Bronchus fibroblast of lung (primary cell): ENCODE measurements at places on chromosomes 5 and 9. TPM values are rescaled to one million over a fixed set of nuclear protein-coding genes. Genes with fewer than 3 reads are reported as not detected.

Gene INSYN2B
- total RNA-seq = 5.2 and 5.7 TPM in 2 replicates

Gene IFNA2
- not detected in 2 replicates for total RNA-seq

Gene BRINP1
- total RNA-seq = not detected in 2 replicates

Gene AHRR
- 8.6 and 10.6 TPM in 2 replicates for total RNA-seq

Gene PCDHGA6
- 0.67 and 1.0 TPM in 2 replicates for total RNA-seq

Gene PAEP
- total RNA-seq = not detected in 2 replicates

Gene SNCB
- 0.34 TPM in 1 of 2 replicates, not detected in the other for total RNA-seq

Gene ERAP2
- total RNA-seq = 14.9 and 19.5 TPM in 2 replicates
